GM23338 (cell line): ENCODE measurements at places on chromosomes 5 and 9. TPM values are rescaled to one million over a fixed set of nuclear protein-coding genes. Genes with fewer than 3 reads are reported as not detected.

DNA sequence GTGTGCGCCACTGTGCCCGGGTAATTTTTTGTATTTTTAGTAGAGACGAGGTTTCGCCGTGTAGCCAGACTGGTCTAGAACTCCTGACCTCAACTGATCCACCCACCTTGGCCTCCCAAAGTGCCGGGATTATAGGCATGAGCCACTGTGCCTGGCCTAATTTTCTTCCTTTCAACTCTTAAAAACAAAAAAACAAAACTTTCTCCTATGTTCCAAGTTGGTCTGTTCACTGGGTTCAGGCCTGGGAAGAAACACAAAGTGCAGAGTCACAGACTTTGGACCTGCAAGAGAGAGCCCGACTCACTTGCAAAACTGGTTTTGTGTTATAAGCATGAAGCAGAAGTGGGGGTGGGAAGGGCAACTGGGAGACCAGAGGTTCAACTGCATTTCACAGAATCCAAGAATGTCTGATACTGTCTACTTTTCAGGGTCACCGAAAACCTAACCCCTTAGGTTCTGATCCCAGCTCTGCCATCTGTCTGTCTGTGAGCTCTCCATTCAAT is 5.2 kb upstream of the HDHD3 start:
- H3K36me3 ChIP-seq, result no peaks in the 10 kb centered on the region
- no peaks in the 10 kb centered on the region; the same call in 1 of the 2 replicates for H3K4me1 ChIP-seq
- H3K27me3 ChIP-seq, result no peaks in the 10 kb centered on the region
- H3K27ac ChIP-seq, result no peak overlapping the region

GRCh38 chr9:71764891-71765290 is 3.4 kb downstream of the CEMIP2 start:
- peak overlapping the region; percentile 40 for H3K4me3 ChIP-seq
- no peak for DNase-seq
- no peak overlapping the region for H3K27ac ChIP-seq
- H3K36me3 ChIP-seq, result no peaks in the 10 kb centered on the region

DNA sequence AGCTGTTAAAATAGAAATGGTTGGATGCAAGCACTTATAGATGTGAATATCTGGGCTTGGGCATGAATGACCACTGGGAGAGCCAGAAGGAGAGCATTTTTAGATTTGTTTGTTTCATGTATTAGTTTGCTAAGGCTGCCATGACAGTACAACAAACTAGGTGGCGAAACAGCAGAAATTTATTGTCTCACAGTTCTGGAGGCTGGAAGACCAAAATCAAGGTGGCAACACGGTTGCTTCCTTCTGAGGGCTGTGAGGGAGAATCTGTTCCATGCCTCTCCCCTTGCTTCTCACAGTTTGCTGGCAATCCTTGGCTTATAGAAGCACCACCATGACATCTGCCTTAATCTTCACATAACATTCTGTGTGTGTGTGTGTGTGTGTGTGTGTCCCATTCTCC is 20.2 kb upstream of the CDC23 start:
- H3K27ac ChIP-seq, result no peak overlapping the region
- no peaks in the 10 kb centered on the region for H3K4me1 ChIP-seq
- H3K4me3 ChIP-seq, result no peak overlapping the region
- H3K27me3 ChIP-seq, result no peaks in the 10 kb centered on the region
- no peaks in the 10 kb centered on the region for H3K36me3 ChIP-seq

DNA sequence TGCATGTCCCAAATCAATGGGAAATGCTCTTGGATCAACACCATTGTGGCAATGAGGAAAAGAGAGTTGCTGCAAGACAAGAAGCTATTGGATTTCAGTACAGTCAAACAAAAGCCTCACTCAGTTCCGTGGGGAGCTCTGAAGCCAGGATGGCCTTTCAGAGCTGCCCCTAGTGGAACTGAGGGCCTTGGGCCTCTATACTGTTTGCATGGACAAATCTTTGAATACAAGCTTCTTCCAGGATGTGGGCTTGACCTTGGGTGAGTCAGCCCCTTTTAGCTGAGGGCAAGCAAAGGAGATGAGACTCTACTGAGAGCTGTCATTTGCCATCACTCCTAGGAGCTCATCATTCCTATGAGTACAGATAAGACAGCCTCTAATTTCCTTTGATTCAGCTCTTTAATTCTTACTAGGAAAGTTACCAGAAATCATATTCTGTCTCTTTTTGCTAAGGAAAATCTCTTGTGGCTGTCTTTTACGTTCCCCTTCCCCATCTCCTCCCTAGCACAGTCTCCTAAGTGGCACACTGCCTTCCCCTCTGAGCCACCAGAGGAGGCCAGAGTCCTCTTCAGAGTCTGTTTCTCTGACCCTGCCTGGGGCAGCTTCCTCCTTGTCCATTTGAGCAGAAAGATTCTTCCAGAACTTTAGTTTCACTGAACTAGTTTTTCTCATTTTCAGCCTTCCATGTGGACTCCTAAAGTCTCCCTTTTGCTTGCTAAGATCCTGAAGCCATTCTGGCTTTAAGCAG is 168.8 kb upstream of the POC5 start:
- H3K27me3 ChIP-seq, result no peaks in the 10 kb centered on the region
- peak; percentile 52 for DNase-seq
- no peak overlapping the region for H3K27ac ChIP-seq
- H3K4me3 ChIP-seq, result no peak overlapping the region
- H3K4me1 ChIP-seq, result no peaks in the 10 kb centered on the region

The FOXD4 gene
- total RNA-seq, result 0.31 TPM in 1 of 2 replicates, not detected in the other

- peak overlapping the region; percentile 56 for H3K27ac ChIP-seq
- peak overlapping the region; percentile 20; the same call in 1 of the 2 replicates for H3K4me3 ChIP-seq
- no peaks in the 10 kb centered on the region for H3K36me3 ChIP-seq
- no peak for DNase-seq
These were observed 48.2 kb downstream of the FAM240B start for GRCh38 chr9:38671748-38672147.

GRCh38 chr5:42337607-42338006 is 85.6 kb upstream of the GHR start:
- no peak overlapping the region for H3K4me3 ChIP-seq
- no peak for DNase-seq
- H3K27ac ChIP-seq, result no peak overlapping the region
- no peaks in the 10 kb centered on the region for H3K4me1 ChIP-seq
- no peaks in the 10 kb centered on the region for H3K27me3 ChIP-seq

DNA sequence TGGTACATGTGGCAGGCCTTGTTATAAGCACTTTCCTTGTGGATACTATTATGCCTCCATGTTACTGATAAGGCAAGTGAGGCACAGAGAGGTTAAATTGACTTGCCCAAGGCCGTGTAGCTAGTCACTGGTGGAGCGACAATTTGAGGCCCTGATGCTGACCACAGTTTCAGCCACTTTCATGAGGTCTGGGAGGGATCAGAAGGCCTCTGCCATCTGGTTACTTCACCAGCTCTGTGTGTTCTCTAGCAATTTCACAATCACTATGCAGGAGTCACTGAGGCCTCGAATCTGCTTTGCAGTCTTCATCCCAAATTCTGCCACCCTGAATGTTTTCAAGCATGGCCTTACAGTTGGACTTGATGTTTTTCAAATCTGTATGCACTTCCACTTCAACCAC is 9.1 kb downstream of the LRRC70 start:
- peaks cover 5% of the 10 kb centered on the region; the same call in 1 of the 2 replicates for H3K36me3 ChIP-seq
- no peaks in the 10 kb centered on the region for H3K27me3 ChIP-seq
- H3K27ac ChIP-seq, result no peak overlapping the region
- H3K4me1 ChIP-seq, result no peaks in the 10 kb centered on the region

GRCh38 chr9:117000834-117001233 is 313.7 kb downstream of the TRIM32 start:
- no peaks in the 10 kb centered on the region for H3K27me3 ChIP-seq
- no peak overlapping the region for H3K27ac ChIP-seq

The NSG2 gene
- total RNA-seq, result not detected in 2 replicates

- no peaks in the 10 kb centered on the region for H3K36me3 ChIP-seq
- H3K27me3 ChIP-seq, result no peaks in the 10 kb centered on the region
- peak; percentile 47 for DNase-seq
- H3K27ac ChIP-seq, result no peak overlapping the region
These were observed 16.0 kb upstream of the COL15A1 start for GRCh38 chr9:98927724-98928123.

DNA sequence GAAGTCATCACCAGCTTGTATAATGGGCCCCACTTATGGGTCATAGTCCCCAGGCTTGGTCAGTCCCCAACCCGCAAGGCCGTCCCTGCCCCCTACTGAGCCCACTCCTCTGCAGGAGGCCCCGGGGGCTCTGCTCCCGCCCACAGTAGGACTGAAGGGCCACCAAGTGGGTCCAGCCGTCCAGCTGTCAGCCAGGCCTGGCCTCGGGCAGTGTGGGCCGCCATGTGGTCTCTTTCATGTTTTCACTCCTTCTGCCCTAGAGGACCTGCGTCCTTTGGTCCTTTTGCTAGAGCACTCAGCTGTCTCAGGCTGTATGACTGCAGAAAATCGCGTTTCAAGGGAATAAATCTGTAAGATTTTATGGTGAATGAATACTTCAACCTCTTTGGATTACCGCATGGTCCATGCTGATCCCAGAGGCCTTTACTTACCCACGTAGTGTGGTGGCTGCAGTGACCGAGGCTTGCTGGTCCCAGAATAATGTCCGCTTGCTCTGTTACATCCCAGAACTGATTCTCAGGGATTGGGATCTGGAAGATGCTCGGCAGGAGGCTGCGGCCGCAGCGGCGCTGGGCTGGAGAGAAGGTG is 105.7 kb upstream of the FAM120A start:
- H3K4me1 ChIP-seq, result peaks cover 38% of the 10 kb centered on the region
- H3K27ac ChIP-seq, result peak overlapping the region; percentile 90
- no peak for DNase-seq
- no peaks in the 10 kb centered on the region for H3K27me3 ChIP-seq

The ANKRD18A gene
- 2.4 and 2.7 TPM in 2 replicates for total RNA-seq

The PCAT7 gene
- 3.3 and 5.5 TPM in 2 replicates for total RNA-seq

GRCh38 chr9:84513979-84514378 is 155.6 kb upstream of the NTRK2 start:
- DNase-seq, result no peak
- H3K27ac ChIP-seq, result no peak overlapping the region
- H3K27me3 ChIP-seq, result no peaks in the 10 kb centered on the region
- H3K4me3 ChIP-seq, result no peak overlapping the region
- no peaks in the 10 kb centered on the region for H3K4me1 ChIP-seq

- H3K27me3 ChIP-seq, result no peaks in the 10 kb centered on the region
- H3K4me1 ChIP-seq, result no peaks in the 10 kb centered on the region; the same call in 1 of the 2 replicates
- no peak overlapping the region for H3K27ac ChIP-seq
- H3K4me3 ChIP-seq, result no peak overlapping the region
These were observed 361.6 kb downstream of the YTHDC2 start for GRCh38 chr5:113875096-113875495.

The CDH9 gene
- 0.31 TPM in 1 of 2 replicates, not detected in the other for total RNA-seq

GRCh38 chr5:8869932-8870331 is 675.9 kb downstream of the SEMA5A start:
- peaks cover 23% of the 10 kb centered on the region for H3K4me1 ChIP-seq
- no peak overlapping the region for H3K27ac ChIP-seq
- no peaks in the 10 kb centered on the region for H3K27me3 ChIP-seq
- DNase-seq, result no peak
- no peaks in the 10 kb centered on the region for H3K36me3 ChIP-seq
- H3K4me3 ChIP-seq, result no peak overlapping the region

The AFAP1L1 gene
- total RNA-seq, result 4.7 and 5.7 TPM in 2 replicates

The HMMR gene
- total RNA-seq, result 54.8 and 77.9 TPM in 2 replicates

DNA sequence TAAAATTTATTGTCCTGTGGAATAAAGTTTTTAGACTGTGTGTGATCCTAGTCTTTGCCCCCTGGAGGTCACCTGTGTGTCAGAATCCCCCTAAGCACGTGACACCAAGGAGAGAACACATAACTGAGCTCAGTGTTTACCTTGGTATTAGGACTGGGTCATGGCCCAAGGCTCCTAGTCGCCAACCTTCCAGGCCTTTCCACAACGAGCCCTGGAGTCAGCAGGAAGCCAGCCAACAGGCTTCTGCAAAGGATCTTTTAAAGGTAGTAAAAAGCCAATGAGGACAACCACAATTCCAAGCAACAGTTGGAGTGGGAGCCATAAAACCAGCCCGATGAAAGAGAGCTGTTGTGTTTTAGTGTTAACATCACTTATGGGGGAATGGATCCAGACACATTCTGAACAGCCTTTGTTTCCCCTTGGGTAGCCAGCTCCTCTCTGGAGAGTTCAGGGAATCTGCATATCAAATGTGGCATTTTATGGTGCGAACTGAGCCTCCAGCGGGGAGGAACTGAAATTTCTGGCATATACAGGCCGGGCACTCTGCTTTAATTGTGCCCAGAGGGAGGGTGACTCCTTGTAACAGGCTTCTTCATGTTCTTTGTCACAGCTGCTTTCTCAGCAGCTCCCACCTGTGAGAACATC is 239.9 kb downstream of the FSTL4 start:
- no peaks in the 10 kb centered on the region for H3K4me1 ChIP-seq
- no peak for DNase-seq
- H3K36me3 ChIP-seq, result 0 out of 2 replicates have a peak, but pooled peaks cover 2% of the 10 kb centered on the region
- H3K27me3 ChIP-seq, result no peaks in the 10 kb centered on the region
- no peak overlapping the region for H3K4me3 ChIP-seq

DNA sequence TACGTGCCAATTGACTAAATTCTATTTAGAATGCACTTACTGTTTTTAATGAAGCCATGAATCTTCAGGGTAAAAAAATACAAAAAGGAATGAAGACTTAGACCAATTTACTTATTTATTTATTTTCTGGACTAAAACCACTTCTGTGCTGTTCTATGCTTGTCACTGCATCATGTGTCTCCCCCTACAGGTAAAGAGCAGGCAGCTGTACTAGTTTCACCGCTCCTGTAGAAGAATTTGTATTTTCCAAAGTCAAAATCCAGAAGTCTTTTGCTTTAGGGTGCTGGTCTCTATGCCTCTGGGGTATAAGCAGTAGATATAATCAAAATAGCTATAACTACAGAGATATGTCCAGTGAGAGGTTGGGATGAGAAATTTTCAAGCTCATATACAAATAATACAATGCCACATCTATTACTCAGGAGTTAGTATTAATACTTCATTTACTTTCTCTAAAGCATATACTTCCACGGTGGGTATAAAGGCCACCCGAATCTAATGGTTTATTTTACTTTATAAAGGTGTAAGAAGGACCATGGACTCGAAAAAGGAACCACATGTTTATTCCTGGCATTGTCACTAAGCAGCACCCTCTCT is 591.5 kb downstream of the RAB3C start:
- no peak overlapping the region for H3K4me3 ChIP-seq
- no peak overlapping the region for H3K27ac ChIP-seq
- H3K36me3 ChIP-seq, result no peaks in the 10 kb centered on the region
- DNase-seq, result peak; percentile 75

DNA sequence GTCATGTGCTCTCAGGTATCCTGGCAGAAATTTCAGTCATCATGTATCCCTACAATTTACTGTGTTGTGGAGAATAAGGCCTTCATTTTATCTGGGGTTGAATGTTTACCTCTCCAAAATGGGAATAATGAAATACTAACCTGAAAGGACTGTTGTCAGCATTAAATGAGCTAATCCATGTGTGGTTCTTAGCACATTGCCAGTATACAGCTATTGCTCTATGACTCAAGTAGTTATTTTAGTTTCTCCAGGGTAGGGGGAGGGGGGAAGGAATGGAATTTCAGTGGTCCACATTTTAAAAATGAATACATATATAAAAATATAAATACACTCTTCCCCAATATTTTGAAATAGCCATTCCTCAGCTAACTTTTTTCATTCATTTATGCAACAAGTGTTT is 3.5 kb downstream of the PAM start:
- peaks cover 13% of the 10 kb centered on the region for H3K27me3 ChIP-seq
- peaks cover 40% of the 10 kb centered on the region for H3K4me1 ChIP-seq
- H3K4me3 ChIP-seq, result no peak overlapping the region
- no peaks in the 10 kb centered on the region for H3K36me3 ChIP-seq
- H3K27ac ChIP-seq, result no peak overlapping the region

GRCh38 chr9:88488166-88488565 is 46.8 kb upstream of the NXNL2 start:
- no peaks in the 10 kb centered on the region for H3K27me3 ChIP-seq
- no peaks in the 10 kb centered on the region for H3K4me1 ChIP-seq
- H3K36me3 ChIP-seq, result no peaks in the 10 kb centered on the region
- no peak overlapping the region for H3K4me3 ChIP-seq
- no peak overlapping the region for H3K27ac ChIP-seq
- DNase-seq, result no peak
